ENCODE measurements at places on chromosomes 3 and 15.

DNA sequence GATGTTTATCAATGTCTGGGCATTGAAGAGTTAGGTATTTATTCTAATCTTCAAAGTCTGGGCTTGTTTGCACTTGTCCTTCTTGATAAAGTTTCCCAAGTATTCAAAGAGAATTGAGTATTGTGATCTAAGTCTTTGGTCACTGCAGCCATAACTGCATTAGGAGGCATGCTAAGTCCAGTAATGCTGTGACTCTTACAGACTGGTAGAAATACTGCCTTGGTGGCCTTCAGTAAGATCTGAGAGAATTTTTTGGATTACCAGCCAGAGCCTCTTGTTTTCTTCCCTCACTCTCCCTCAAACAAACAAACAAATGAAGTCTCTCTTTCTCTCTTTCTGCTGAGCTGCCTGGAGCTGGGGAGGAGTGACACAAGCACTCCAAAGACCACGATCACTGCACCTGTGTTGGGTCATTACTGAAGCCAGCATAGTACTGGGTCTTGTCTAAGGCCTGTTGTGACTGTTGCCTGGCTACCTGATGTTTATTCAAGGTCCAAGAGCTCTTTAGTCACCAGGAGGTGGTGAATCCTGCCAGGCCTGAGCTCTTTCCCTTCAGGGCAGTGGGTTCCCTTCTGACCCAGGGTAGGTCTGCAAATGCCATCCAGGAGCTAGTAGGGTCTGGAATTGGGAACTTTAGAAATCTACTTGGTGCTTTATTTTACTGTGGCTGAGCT, 14.8 kb upstream of the RBP2 start:
- DNase-seq: no peak

DNA sequence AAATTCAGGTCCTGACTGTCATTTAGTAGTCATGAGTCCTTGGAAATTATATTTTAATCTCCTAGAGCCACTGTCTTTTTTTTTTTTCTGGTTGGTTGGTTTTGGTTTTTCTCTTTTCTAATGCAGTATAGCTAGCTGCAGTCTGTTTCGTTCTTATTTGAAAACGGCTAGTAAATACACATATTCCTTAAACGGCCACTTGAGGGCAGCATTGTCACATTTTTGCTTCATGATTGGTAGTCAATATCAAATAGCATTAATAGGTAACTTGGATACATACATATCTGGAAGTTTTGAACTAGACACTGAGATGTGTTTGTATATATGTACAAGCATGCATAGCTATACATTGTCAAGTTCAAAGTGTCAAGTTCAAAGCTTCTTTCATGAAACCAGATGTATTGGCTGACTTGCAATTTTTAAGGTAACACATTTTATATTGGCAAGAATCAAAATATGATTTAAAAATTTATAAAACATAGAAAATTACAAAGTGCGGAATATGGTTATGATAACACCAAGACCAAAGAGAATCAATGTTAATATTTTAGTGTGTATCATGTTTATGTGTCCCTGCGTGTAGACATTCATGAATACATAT, 22.5 kb downstream of the GABRA5 start:
- peak; percentile 38 for DNase-seq

DNA sequence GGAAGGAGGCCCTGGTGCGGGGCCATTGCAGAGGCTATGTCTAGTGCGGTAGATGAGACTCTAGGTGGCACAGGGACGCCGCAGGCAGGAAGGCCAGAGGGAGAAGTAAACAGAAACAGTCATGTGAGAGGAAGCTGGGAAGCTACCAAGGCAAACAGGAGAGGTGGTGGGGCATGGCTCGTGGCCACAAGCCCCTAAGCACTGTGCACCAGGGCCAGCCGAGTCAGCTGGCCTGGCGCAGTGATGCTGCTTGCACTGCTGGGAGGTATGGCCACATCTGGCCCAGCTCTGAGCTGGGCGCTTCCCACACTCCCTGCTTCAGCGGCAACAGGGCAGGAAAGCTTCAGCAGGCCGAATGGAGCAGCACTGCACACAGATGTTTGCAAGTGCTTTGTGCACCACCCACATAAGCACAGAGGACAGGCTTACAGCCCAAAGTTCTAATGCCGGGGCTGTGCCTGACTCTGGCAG, 76.6 kb downstream of the SRGAP3 start:
- no peak for DNase-seq

DNA sequence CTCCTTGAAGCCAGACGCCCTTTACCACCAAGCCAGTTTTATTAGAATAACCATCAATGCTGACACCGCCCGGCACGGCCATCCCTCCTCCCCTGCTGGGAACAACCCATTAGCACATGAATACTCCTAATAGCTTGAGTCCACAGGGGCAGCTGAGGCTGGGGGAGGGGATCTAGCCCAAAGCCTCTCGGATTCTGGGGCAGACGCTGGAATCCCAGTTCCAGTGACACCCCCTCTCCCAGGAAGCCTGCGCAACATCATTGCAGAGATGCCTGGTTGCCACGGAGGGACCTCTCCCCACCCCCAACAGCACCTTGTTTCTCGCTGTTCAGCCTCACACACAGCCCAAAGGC, 1.2 kb upstream of the LINGO1 start:
- no peak for DNase-seq

GRCh38 chr3:179565496-179565895, 2.8 kb downstream of the ACTL6A start:
- DNase-seq: no peak

- DNase-seq: no peak
These were observed 34.4 kb upstream of the TRH start for GRCh38 chr3:129940086-129940485.

DNA sequence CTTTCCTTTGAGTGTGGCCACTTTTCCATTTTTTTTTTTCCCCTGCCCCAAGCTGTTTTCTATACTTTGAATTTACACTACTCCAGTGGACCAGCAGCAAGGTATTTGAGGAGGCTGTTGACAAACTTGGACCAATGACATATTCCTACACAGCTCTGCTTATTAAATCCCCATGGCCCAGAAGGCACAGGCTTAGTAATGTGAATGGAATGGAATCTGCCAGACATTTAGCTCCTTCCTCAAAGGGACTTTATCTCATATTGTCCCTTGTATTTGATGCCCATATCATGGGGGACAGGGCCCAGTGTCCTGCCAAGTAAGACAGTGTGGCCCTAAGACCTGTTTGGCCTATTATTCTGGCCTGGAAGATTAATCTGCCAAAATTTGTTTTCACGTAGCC, 107.5 kb downstream of the CHCHD6 start:
- DNase-seq: no peak

- DNase-seq: no peak
These were observed 6.8 kb upstream of the GATA2 start for GRCh38 chr3:128499724-128500275.

DNA sequence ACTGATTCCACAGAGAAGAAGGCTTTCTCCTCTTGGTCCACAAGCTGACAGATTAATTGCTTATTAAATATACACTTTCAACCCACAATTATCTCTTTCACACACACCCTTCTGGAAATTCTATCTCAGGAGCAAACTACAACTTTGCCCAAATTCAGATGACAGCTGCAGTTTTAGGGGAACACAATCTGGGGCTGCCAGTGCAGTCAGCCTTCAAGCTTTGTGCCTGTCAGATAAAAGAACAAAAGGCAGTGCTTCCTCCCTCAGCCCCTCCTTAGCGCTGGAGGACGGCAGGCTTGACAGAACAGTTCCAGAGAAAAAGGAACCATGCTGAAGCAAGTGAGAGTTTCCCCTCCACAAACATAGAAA, 99.6 kb downstream of the TMCC1 start:
- DNase-seq: no peak

GRCh38 chr15:38207621-38208020, 45.0 kb upstream of the SPRED1 start:
- no peak for DNase-seq

- DNase-seq: peak; percentile 56
These were observed 148.0 kb upstream of the TBL1XR1 start for GRCh38 chr3:177345049-177345972.

- DNase-seq: no peak
These were observed 31.3 kb downstream of the RPN1 start for GRCh38 chr3:128619146-128619890.

- no peak for DNase-seq
These were observed 137.2 kb upstream of the CBLB start for GRCh38 chr3:106006001-106006400.

- no peak for DNase-seq
These were observed 284.8 kb downstream of the TUSC7 start for GRCh38 chr3:116994351-116994879.

- DNase-seq: no peak
These were observed 91.2 kb downstream of the SENP2 start for GRCh38 chr3:185677146-185677829.

DNA sequence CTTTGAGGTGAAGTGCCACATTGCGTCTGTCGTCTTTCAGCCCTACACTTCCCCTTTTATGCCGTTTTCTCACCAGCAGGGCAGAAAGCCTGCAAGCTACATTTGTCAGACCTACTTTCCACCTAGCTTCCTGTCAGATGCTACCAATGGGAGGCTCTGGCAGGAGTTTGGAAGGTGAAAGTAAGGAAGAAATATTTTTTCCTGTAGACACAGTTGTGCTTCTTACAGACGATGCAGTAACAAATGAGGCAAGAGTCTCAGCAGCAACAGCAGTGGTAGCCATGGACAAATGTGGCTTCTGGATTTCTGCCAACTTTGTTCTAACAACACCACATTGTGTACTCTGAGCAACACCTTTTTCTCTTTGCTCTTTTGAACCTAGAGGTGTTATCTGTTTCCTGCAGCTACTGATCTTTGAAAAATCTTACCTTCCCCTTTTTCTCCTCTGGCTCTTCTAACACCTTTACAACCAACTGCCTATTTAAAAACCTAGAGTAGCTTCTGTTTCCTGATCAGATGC, 70.6 kb upstream of the STT3B start:
- DNase-seq: no peak

- no peak for DNase-seq
These were observed 227.6 kb downstream of the KLF13 start for GRCh38 chr15:31554261-31554660.

- DNase-seq: no peak
These were observed 9.4 kb upstream of the COPG1 start for GRCh38 chr3:129239991-129240390.

- no peak for DNase-seq
These were observed 34.7 kb downstream of the PPM1L start for GRCh38 chr3:160790726-160791125.

DNA sequence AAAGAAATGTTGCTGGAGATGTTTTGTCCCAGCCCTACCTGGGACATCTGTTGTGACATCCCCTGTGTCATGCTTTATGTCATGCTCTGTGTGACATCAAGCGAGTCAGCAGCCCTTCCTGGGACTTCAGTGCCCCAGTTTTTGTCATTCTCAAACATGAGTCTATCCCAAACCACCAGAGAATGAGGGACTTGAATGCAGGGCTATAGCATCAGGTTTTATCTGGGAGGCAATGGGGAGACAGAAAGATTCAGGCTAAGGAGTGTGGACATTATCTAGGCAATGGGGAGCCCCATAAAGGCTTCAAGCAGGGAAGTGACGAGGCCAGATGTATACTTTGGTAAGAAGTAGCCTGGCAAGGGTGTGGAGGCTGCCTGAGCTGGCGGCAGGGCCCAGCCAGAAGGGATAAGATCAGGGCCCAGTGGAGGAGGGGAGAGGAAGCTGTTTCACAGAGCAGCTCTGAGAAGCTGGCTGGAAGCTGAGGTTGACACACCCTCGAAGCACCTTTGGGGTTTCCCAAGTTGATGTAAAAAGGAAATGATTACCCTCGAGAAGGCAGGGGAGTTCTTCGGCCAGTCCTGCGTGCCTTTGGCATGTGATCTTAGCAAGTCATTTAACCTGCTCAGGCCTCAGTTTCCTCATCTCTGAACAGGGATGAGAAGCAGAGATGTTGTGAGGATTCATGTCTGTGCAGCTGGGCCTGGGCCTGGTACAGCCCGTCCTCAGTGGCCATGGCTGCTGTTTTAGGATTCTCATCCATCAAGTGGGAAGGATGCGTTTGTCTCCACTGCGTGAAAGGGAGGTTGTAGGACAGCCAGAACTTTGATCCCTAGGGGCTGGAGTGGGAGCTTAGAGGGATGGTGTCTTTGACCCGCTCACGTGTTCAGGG, 34.3 kb downstream of the IRAK2 start:
- DNase-seq: peak; percentile 63

DNA sequence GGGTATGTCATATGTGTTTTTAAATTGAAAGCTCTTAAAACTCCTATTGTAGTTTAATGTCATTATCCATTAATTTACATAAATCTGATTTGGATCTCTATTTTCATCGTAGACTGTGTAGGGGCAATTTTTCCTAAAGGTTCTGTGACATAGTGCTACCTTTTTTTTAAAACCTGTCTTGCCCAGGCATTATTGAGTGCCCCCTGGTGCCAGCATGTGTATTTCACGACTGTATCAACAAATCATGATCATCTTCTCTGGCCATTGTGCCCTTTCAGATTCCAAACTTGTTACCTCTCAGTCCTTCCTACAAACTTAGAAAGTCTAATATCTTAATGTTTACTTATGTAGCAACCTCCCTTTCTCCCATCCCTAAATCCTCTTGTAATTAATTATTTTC, 97.2 kb upstream of the FLNB start:
- peak; percentile 10 for DNase-seq

GRCh38 chr15:57146506-57147201, 228.2 kb downstream of the TCF12 start:
- no peak for DNase-seq

DNA sequence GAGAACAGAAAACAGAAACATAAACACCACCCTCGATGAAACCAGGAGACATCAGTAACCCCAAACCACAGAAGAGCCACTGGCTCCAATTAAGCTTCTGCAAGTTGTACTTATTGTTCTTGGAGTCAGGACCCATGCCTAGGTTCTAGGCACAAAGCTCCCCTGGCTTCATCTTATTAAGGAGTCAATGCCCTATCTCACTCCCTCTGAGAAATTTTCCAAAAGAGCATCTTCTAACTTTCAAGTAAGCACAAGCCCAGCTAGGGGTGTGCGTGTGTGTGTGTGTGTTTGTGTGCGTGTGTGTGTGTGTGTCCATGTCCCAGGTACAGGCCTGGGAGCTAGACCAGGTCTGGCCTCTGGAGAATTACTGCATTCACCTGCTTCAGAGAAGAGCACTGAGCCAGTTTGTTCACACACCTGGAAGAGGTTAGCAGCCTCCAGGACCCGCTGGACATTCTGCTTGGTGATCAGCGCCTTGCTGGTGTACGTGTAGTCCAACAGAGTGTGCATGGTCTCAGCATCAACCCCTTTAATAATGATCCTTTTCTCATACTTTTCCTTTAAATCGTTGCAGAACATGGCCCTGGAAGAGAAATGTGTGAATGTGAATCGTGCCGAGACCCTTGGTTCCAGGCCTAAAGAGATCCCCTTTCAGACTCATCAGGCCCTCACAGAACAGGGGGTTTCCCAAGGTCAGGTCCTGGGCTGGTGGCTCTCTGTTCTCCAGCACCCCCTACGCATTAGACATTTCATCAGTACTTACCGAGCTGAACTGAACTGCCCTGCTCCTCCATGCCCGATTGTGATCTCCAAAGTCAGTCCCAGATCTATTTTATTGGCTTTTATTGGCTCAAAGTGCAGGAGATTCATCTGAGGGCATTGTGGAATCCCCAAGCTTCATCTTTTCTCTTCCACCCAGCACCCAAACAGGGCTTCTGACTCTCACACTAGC, 27.8 kb downstream of the KLHL6 start:
- DNase-seq: no peak

GRCh38 chr15:34613997-34614396, 30.5 kb upstream of the GOLGA8B start:
- DNase-seq: no peak

GRCh38 chr15:95327183-95327525, 1003.3 kb upstream of the NR2F2 start:
- DNase-seq: no peak

- DNase-seq: no peak
These were observed 209.5 kb downstream of the SOX2 start for GRCh38 chr3:181921220-181921619.
